ENCODE measurements at places on chromosomes 1 and 21.
A peak's percentile ranks its signal among the peaks of the same experiment; 100 is the strongest.

- DNase-seq, result no peak
Measured at GRCh38 chr1:169236880-169237279, 130.4 kb downstream of the ATP1B1 start.

GRCh38 chr1:157278383-157279137 lies 140.4 kb upstream of the ETV3 start:
- no peak for DNase-seq

- no peak for DNase-seq
Measured at GRCh38 chr1:27057389-27057788, 44.7 kb upstream of the TENT5B start.

DNA sequence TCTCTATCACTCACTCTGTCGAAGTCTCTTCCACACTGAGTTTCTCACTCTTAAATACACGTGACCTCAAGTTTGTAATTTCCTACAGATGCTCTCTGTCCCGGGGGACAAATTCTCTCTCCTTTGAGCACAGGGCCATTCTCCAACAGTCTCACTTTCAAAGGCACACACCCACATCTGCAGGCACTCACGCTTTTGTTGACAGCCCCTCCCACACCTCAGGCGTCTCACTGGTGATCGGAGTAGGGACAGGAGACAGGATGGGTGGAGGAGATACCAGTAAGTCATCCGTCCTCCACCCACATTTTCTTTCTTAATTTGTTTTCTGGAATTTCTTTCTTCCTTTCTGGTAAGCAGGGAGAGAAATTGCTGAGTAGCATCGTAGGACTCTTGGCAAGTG lies 40.6 kb upstream of the GREM2 start:
- peak; percentile 45 for DNase-seq

DNA sequence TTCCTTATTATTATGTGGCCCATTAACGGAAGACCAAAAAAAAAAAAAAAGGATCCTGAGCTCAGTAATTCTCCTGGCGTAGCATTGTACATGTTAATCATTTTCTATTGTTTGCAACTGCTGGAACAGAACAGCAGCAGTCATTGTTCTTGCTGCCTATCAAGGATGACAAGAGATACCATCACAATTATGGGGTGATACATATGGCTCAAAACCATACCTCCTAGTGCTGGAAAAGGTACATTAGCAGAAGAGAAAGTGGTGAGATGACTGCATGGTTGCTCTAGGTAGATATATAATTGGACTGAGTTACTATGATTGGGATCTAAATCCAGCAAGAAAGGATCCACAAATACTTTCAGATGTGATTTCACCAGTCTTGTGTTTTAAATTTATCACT lies 13.3 kb upstream of the TLR5 start:
- no peak for DNase-seq

All from fibroblast of skin of right biceps (primary cell).